ENCODE measurements at places on chromosomes 12 and 14.

- DNase-seq = no peak
These were observed 58.5 kb upstream of the PLXNC1 start for GRCh38 chr12:94089891-94090290.

- no peak for DNase-seq
These were observed 40.2 kb downstream of the TEAD4 start for GRCh38 chr12:2999265-2999841.

DNA sequence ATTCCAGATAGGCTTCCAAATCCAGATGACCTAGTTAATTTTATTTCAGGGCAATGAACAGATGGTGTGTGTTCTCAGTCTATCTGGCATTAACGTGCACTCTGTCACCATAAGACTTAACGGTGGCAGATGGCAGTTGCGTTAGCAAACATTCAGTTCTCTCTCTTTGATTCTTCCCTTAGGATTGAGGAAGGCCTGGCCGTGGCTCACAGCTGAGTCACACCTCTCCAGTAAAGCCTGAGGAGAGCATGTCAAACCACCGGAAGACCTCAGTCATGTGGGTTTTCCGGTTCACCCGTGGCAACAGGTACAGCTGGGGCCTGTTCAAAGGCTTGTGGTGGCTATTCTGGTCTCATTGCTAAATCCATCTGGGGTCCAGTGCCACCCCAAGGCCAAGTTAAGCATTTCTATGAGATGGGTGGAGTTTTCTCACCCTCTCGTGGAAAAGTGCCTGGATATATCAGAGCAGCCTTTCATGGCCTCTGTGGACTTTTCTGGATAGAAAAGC is 545.1 kb upstream of the ATP2B1 start:
- DNase-seq = peak; percentile 74

DNA sequence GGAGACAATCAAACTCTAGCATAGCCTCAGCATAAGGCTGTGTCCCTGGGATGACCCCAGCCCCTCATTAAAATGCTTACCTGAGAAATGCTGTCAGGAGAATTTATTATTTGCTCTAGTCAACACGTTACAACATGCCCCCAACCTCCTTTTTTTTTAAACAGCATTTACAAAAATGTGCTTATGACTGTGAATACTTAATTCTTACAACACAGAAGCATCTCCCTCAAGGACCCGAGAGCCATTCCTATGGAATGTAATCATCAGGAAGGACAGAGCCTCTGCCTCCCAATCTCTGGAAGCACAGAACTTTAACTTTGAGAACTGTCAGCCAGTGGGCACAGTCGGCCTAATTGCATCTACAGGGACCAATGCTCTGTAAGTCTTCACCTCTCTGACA is 136.6 kb upstream of the OVCH1 start:
- no peak for DNase-seq

GRCh38 chr12:71725011-71725410 is 29.7 kb upstream of the RAB21 start:
- no peak for DNase-seq

DNA sequence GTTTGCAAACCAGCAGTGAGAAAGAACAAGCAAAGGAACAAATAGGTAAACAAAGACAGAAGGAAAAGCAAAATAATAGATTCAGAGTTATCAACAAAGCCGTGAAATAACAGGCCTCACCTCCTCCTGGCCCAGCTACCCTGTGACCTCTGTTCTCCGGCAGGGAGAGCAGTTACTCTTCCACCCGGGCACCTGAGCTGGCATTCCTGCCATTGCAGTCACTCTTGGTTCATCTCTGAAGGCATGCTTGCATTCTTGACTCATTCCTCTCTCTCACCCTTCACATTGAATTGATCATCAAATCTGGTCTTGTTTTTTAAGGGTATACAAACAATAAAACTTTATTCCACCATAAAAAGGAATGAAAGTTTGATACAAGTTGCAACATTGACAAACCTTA is 95.1 kb downstream of the TTC8 start:
- DNase-seq = no peak

DNA sequence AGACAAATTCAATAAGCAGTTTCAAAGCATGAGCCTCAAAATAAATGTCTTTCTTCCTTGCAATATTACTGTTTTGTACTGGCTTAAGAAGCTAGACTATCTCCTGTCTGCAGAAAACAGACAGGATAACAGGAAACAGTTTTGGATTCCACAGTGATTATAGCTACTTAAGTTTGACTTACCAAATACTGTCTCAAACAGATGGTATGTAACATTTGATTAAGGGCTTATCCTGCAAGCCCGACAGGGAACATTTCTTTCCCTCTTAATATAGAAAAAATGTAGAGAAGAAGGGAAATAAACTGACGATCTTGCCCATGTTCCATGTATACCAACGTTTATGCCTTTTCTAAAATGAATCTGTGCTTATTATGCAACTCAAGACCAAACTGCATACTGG is 179.9 kb upstream of the EEA1 start:
- DNase-seq = no peak

- DNase-seq = no peak
These were observed 686.5 kb downstream of the LRFN5 start for GRCh38 chr14:42293180-42293579.

- peak; percentile 44 for DNase-seq
These were observed 51.2 kb downstream of the ATF7IP start for GRCh38 chr12:14416658-14417057.

DNA sequence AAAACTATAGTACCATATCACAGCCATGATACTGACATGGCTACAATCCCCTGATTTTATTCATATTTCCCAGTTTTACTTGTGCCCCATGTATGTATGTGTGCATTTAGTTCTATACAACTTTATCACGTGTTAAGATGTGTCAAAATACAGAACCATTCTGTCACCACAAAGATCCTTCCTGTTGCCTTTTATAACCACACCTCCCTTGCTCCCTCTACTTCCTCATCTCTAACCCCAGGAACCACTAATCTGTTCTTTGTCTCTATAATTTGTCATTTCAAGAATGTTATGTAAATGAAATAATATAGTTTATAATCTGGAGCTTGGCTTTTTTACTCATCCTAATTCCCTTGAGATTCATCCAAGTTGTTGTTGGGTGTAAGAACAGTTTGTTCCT is 358.4 kb downstream of the DPF3 start:
- no peak for DNase-seq

DNA sequence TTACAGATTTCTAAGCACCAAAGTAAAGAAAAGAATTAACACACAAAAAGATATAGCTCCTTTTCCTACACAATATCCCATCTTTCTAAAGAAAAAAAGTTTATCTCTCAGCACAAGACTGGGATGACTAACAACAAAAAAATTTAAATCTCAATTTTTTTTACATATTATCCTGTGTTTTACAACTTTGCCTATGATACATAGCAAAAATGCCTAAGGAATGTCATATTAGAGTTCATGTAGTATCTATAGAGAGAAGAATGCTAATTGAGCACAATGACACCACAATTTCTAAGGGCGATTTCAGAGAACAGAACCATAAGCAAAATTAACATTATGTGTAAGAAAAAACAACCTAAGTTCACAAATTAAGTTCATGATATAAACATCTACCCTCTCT is 16.3 kb downstream of the C2CD5 start:
- no peak for DNase-seq

DNA sequence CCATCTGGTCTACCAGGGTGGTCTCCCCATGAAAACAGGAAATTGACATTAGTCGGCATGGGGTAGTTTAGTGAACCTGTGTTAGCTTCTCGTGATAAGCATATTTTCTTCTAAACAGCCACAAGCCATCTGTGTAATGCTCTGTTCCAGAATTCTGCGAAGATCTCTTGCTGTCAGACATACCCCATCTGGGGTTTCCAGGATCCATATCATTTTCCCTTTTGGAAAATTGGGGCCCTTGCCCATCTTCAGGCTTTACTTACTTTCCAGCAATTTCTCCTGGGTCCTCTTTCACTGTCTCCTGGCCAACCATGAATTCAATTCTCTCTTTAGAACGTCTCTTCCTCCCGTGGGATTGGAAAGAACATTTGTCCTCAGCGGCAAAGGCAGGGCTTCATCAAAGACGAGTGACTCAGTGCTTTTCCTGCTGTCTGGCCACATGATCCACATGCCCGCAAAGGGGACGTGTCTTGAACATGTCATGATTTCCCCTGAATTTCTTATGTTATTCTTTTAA is 21.4 kb upstream of the NCOR2 start:
- peak; percentile 60 for DNase-seq

- DNase-seq = no peak
These were observed 7.7 kb upstream of the RARG start for GRCh38 chr12:53239643-53240258.

GRCh38 chr14:69247676-69248440 is 12.1 kb upstream of the GALNT16 start:
- DNase-seq = no peak

- no peak for DNase-seq
These were observed 1115.8 kb upstream of the ATXN7L3B start for GRCh38 chr12:73421832-73422231.

GRCh38 chr12:21839776-21840175 is 65.3 kb upstream of the KCNJ8 start:
- DNase-seq = no peak

DNA sequence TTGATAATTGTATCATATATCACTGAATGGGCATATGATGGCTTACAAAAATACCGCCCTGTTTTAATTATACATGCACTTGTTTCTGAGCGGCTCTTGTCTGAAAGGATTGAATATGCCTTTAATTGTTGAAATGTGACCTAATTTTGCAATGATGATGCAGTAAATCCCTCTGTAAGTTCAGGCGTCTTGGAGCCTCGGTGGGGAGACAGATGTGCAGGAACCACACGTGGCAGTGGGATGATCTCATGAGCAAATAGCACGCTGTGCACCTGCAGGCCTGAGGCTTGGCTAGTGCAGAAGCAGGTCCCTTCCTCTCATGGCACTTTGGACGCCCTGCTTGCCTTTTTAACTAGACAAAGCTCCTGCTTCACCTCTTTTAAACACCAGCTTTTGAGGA is 49.3 kb upstream of the ASPG start:
- DNase-seq = no peak

DNA sequence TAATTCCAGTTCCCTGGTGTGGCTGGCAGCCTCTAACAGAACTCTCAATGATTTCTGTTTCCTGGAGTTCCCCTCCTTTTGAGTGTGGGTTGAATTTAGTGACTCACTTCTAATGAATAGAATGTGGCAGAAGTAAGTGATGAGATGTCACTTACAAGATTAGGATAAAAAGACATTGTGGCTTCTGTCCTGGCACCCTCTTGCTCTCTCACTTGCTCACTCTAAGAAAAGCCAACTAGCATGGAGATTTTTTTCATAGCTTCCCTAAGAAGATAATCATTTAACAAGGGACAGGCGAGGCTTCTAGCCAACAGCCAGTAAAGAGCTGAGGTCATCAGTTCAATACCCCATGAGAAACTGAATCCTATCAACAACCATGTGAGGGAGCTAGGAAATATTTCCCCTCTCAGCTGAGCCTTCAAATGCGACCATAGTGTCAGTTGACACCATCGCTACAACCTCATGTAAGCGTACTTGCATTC is 156.7 kb downstream of the TMTC3 start:
- peak; percentile 21 for DNase-seq

DNA sequence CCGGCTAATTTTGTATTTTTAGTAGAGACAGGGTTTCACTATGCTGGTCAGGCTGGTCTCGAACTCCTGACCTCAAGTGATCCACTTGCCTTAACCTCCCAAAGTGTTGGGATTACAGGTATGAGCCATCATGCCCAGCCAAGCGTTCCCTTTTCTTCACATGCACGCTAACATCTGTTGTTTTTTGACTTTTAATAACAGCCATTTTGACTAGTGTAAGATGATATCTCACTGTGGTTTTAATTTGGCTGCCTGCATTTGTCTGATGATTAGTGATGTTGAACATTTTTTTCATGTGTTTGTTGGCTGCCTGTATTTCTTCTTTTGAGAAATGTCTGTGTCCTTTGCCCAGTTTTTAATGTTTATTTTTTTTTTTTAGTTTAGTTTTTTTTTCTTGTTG is 10.2 kb upstream of the YARS2 start:
- DNase-seq = no peak

- no peak for DNase-seq
These were observed 22.9 kb downstream of the DICER1 start for GRCh38 chr14:95134304-95134933.

- peak; percentile 22 for DNase-seq
These were observed 84.9 kb downstream of the BCL11B start for GRCh38 chr14:99186956-99187690.

DNA sequence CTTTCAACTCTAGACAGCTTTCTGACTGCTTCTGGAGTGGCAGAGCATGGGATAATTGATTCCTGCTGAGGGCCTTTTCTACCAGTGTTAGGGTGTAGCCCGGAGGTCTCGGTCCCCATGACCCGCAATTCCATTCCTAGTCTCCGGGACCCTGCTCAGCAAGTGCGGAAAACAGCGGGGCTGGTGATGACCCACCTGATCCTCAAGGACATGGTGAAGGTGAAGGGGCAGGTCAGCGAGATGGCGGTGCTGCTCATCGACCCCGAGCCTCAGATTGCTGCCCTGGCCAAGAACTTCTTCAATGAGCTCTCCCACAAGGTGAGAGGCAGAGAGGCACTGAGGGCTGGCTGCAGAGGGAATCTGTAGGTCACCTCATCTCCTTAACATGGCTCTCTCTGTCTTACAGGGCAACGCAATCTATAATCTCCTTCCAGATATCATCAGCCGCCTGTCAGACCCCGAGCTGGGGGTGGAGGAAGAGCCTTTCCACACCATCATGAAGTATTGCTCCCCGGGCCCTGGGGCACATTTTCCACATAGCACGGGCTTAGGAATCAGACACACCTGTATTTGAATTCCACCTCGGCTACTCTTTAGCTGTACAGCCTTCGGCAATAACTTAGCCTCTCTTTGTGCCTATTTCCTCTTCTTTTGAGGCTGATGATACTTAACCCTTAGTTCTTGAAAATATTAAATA is 5.6 kb upstream of the GAPDH start:
- DNase-seq = no peak

DNA sequence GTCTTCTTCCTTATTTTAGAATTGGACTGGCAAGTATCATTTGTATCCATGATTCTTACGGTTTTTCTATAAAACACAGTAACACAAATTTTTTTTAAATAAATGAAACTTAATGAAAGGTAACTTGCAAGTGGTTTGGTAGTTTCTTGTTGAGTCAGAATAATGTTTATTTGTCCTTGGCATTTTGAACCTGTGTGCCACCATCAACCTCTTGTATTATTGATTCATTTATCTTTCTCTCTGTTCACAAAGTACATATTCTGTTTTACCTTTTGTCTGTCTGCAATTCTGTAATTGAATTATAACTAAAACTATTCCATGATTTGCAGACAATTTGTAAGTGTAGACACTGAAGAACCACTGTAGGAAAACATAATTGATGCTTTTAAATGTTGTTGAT is 54.7 kb downstream of the MIPOL1 start:
- DNase-seq = no peak

DNA sequence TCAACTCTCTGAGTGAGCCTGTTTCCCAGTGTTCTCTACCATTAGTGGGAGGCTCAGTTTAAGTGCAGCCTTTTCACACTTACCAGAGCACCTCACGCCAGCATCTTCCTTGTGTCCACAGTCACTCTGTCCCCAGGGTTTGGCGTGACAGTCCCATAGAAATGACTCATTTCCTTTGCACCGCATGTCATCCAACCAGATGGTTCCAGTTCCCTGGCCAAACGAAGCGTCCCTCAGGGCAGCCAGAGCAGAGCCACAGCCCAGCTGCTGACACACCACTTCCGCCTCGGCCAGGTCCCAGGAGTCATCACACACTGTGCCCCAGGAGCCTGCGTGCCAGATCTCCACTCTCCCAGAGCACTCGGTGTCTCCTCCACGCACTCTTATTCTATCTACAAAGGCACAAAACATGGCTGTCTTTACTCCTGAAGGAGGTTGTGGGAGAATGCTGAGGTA is 65.4 kb downstream of the ACSM4 start:
- no peak for DNase-seq

- DNase-seq = no peak
These were observed 10.7 kb upstream of the FAM234B start for GRCh38 chr12:13033476-13033875.

All from activated CD4-positive, alpha-beta memory T cell treated with anti-CD3 and anti-CD28 coated beads for 36 hours (primary cell).